Fibroblast of the aortic adventitia (primary cell): ENCODE measurements at places on chromosomes 11 and 22. TPM values are rescaled to one million over a fixed set of nuclear protein-coding genes. Genes with fewer than 3 reads are reported as not detected.

DNA sequence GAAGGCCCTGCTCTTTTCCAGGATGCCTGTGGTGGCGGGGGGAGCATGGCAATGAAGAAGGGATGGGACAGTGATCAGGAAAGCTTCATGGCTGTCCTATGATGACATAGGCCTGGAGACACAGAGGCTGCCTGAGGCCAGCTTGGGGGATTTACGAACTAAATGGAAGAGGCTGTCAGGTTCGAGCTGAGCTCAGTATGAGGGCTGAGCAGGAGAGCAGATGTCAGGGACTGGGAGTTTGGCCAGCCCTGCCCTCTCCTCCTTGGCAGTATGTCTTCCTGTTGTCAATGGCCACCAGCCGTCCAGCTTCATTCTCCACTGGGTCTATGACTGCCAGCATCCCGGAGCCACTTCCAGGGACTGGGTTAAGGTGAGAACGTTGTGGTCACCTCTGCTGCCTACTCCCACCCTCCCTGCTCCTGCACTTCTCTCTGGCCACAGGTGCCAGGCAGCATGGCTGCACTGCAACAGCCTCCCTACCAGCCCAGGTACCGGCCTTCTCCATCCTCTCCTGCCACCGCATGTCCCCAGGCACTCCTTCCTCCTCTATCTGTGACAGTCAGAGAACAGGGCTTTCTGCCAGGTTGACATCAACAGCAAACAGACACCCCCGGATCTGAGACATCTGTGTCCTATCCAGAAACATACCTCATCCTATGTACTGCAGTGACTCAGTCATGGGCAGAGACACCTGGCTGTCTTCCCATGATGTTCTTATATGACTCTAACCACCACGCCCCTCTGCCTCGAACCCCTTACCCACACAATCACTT lies 75.1 kb downstream of the KIRREL3 start:
- no peak for DNase-seq

DNA sequence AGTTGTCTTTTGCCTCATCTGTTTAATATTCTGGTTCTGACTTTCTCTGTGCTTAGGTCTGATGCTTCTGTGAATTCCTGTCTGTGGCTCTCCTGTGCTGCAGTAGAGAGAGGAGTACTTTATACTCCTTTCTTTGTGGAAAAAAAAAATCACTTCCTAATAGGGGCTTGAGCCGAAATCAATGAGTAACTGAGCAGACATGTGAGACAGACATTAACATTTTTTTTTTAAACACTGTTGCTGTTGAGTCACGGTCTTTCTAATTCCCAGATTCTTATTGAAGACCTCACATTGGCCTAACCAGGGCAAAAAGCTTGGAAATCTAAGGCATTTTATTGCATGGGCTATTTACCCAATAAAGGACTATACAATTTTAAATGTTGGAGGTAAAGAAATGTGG lies 86.1 kb downstream of the GRM5 start:
- DNase-seq = no peak

GRCh38 chr22:37609240-37610152 lies 862 bp downstream of the GGA1 start:
- DNase-seq = peak; percentile 20

DNA sequence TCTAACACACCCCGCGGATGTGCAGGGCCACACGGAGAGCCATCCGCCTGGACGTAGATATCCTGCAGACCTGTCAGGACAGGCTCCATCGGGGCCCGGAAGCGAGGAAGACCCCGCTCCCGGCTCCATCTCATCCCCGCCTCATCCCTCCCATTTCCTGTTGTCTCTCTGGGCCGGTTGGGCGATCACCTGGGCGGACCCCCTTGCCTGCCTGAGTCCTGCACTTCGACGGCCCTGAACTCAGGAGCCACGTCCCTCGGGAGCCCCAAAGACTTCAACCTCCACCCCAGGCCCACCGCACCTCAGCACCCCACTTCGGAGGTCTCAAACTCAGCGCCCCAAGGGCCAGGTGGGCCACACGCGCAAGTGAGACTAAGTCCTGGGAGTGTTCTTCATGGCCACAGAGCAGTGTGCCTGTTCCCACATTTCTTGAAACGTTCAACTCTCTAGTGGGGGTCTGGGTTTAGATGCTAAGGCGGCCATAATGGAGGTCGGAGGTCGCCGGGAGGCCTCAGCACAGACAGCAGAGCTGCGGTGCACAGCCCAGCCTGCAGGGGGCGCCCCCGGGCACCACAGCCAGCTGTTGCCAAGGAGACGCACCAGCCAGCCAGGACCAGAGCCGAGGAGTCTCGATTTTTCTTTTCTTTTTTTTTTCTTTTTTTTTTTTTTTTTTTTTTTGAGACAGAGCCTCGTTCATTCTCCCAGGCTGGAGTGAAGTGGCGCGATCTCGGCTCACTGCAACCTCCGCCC lies 26.0 kb upstream of the FADD start:
- no peak for DNase-seq

DNA sequence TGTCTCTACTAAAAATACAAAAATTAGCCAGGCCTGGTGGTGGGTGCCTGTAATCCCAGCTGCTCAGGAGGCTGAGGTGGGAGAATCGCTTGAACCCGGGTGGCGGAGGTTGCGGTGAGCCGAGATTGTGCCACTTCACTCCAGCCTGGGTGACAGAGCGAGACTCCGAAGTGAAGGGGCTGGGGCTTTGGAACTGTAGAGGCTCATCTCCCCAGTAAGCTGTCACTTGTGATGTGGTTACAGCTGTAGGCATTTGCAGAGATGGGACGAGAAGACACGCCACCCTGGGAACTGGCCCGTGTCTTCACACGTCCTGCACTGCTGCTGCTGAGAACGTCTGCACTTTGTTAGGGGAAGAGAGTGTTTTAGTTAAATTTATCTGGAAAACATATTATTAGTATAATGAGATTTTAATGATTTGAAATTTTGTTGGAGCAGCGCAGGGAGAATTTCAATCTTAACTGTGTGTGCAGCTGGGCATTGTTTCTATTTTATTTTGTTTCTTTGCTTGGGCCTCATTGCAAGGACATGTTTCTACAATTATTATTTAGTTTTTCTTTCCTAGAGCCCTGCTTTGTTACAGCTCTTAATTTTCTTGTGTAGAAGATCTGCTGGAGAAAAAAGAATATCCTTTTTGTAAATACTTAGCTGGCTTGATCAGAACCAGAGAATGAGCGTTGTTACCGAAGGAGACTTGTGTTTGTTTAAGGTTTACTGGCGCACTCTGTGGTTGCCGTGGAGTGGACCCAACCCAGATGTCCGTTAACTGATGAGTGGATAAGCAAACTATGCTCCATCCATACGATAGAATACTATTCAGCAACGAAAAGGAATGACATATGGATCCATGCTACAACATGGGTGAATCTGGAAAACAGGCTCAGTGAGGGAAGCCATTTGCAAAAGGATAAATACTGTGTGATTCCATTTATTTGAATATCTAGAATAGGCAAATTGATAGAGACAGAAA lies 18.4 kb downstream of the PARVB start:
- peak; percentile 30 for DNase-seq

GRCh38 chr11:73173755-73174494 lies 31.8 kb upstream of the FCHSD2 start:
- no peak for DNase-seq

- no peak for DNase-seq
Observed at GRCh38 chr11:19218216-19218615, 16.4 kb upstream of the CSRP3 start.

GRCh38 chr11:93646399-93646798 lies 15.1 kb upstream of the CEP295 start:
- DNase-seq = no peak

Gene PANX3
- total RNA-seq = not detected in 2 replicates

DNA sequence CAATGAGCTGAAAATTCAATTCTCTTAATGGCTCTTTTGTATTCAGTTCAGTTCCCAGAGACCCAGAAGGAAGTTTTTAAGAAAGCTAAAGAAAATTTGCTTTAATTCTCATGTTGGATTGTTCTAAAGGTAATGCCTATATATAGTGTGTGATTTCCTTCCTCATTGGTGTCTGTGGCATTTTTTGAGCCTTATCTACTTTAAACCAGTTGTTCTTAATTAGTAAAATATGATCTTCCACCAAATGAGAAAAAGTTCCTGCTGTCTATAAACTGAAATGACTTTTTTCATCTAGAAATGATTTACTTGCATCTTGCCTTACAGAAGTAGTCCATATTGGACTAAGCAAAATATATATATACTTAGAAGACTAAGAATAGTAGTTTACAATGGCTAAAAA lies 622.1 kb upstream of the KIRREL3 start:
- DNase-seq = no peak

DNA sequence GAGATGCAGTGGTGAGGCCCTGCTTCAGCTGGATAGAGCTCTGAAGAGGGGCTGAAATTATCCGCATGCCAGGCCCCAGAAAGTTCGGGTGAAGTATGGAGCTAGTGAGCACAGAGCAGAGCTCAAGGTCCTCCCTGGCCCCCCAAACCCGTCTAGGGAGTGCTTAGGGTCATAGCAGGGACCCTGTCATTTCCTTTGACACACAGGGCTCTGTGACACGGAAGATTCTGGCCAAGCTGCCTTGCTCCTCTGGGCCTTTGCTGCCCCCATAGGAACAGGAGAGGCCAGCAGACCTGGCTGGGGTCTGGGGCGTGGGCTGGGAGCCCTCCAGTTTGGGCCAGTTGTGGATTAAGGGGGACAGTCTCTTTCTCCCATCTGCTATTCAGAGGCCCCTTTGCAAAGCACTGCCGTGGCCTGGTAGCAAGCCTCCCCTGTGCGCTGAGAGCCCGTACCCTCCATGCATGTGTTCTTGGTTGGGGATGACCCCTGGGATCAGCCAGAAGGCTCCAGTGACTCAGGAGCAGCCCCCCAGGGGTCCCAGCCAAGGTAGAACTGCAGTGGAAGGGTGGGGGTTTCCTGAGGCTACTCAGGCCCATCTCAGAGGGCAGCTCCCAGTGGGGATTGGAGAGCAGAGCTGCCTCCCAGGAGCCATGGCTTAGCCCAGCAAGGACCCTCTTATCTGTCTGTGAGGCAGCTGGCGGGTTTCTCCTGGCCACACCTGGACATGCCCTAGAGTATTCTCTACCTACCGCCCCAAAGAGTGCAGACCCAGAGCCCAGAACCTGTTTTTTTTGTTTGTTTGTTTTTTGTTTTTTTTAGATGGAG lies 42.3 kb downstream of the RNF141 start:
- DNase-seq = no peak

Gene GRIK4
- total RNA-seq = not detected in 2 replicates

- peak; percentile 86 for DNase-seq
Observed at GRCh38 chr22:40436505-40437431, 66.4 kb downstream of the SGSM3 start.

DNA sequence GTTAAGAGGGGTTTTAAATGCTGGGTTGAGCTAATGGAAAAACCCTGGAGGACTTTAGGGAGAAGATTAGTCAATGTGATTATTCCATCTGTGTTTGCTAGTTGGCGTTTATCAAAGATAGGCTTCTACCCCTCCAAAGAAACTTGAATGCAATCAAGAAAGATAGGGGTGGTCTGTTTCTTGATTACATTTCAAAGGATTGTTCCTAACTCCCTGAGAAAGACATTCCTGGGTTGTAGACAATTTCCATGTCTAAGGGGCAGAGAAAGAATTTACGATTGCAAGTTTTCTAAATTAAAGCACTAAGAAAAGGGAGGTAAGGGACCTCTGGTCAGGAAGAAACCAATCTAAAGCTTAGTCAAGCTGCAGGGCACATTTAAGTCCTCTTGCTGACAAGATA lies 2268.7 kb downstream of the LRRC4C start:
- DNase-seq = no peak

DNA sequence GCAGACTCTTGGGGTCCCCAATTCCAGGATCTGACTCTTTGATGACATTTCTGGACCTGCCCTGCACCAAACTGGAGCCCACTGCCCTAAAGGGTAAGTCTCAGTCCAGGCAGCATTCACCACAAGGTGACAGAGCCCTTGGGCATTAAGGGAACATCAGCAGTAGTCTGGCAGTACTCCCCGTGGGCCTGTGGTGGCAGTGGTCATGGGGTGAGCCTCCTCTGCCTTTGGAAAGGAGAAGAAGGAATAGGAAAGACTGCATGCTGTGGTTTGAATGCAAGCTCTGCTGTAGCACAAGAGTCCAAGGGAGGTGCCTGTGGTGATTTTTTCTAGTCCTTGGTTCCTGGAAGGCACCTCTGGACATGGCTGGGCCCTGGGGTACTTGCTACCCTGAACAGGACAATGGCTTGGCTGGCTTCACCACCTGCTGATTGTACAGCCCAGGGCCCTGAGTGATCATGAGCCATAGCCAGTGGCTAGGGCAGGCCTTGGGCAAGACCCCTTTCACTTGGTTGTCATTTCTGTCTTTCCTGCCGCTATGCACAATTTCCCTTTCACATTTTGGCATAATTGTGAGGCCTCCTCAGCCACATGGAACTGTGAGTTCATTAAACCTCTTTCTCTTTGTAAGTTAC lies 160.7 kb upstream of the GRIA4 start:
- no peak for DNase-seq

Gene MEI1
- 0.27 TPM in 1 of 2 replicates, not detected in the other for total RNA-seq

Gene OR10A2
- not detected in 2 replicates for total RNA-seq

GRCh38 chr22:23704829-23705228 lies 14.0 kb downstream of the RGL4 start:
- DNase-seq = no peak

- DNase-seq = no peak
Observed at GRCh38 chr22:47209040-47209514, 446.6 kb downstream of the TBC1D22A start.

DNA sequence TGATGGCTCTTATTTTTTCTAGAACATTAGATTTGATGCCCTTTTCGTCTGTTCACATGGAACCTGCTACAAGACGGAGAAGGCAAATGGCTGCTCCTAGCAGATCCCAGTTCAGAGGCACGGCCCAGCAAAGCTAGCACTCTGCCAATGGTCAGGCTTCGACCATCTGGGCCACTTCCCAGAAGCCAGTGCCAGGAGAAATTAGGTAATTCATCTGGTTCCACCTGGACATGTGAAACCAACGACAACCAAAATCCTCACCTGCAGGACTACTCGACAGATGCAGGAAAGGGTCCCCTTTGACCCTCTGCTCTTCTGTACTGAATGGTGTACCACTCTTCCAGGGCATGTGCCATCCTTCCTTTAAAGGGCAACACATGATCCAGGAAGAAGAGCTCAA lies 25.4 kb downstream of the MICAL3 start:
- DNase-seq = no peak

DNA sequence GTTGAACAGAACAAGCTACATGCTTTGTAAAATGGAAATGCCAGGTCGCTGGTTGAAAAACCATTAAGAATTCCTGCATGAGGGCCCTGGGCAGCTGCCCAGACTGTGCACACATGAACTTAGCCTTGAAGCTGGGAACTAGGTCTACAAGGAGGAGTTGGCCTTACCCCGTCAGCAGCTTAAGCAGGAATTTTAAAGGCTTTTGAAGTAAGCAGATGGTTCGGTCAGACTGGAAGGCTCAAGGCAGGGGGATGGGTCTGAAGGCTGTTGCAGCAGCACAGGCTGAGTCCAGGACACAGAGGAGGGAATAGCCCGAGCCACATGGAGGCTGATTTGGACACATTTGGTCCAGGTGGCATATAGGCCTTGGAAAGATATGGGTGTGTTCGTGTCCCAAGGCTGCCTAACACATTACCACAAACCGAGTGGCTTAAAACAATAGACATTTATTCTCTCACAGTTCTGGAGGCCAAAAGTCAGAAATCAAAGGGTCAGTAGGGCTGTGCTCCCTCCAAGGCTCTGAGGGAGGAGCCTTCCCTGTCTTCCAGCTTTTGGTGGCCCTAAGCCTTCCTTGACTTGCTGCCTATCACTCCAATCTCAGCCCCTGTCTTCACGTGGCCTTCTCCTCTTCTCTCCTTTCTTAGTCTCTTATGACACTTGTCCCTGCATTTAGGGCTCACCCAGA lies 11.6 kb downstream of the LIF start:
- peak; percentile 46 for DNase-seq

Gene HMOX1
- total RNA-seq = 59.2 and 170 TPM in 2 replicates
